ENCODE measurements at places on chromosomes 16 and 17. TPM values are rescaled to one million over a fixed set of nuclear protein-coding genes. Genes with fewer than 3 reads are reported as not detected.

Gene SOX15
- total RNA-seq = 1.0 TPM

Gene KRTAP4-1
- total RNA-seq = not detected

- H3K4me3 ChIP-seq = no peak overlapping the region
- H3K27ac ChIP-seq = no peak overlapping the region
- no peaks in the 10 kb centered on the region for H3K4me1 ChIP-seq
- no peaks in the 10 kb centered on the region for H3K36me3 ChIP-seq
- no peaks in the 10 kb centered on the region for H3K27me3 ChIP-seq
Measured at GRCh38 chr16:4976079-4976478, 17.9 kb downstream of the SEC14L5 start.

DNA sequence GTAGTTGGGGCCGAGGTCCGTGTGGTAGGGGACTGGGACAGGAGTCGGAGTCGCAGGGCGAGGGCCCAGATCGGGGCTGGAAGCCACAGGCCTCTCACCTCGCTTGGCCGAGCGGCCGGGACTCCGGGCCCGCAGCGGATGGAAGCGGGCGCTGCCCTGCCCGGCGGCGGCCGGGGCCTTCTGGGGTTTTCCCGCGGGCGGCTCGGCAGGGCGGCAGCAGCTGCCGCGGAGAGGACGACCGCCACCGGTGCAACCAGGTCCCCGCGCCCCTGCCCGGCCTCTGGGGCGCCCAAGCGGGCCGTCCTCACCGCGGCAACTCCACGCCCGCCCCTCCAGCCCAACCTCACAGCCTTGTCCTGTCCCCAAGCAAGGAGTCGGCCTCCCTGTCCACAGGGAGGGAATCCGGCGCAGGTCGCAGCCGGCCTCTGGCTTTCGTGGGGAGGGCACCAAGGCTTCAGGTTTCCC is 15.6 kb upstream of the UTP6 start:
- H3K27me3 ChIP-seq = peaks cover under 1% of the 10 kb centered on the region
- H3K4me3 ChIP-seq = no peak overlapping the region
- no peak for DNase-seq
- H3K36me3 ChIP-seq = no peaks in the 10 kb centered on the region
- no peaks in the 10 kb centered on the region for H3K4me1 ChIP-seq
- no peak overlapping the region for H3K27ac ChIP-seq

DNA sequence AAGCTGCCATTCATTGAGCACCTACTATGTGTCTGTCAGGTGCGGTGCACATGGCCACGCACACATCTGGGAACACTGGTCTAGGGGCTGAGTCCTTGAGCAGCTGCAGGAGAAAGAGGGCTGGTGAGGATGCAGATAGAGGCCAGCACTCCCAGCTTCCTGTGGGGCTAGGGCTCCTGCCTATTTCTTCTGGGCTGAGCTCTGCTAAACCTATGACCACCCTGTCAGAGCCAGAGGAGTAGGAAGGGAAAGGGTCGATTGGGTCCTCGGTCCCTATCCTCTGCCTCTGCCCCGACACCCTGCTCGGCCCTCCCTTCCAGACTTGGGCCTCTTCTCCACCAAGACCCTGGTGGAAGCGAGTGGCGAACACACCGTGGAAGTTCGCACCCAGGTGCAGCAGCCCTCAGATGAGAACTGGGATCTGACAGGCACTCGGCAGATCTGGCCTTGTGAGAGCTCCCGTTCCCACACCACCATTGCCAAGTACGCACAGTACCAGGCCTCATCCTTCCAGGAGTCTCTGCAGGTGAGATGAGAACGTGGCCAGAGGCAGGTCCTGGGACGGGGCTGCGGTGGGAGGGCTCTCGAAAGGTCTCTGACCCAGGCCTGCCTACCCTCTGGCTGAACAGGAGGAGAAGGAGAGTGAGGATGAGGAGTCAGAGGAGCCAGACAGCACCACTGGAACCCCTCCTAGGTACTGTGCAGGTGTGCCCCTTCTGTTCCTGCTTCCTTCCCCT is 4.0 kb upstream of the TMEM88 start:
- DNase-seq = no peak
- peaks cover 22% of the 10 kb centered on the region for H3K4me1 ChIP-seq

DNA sequence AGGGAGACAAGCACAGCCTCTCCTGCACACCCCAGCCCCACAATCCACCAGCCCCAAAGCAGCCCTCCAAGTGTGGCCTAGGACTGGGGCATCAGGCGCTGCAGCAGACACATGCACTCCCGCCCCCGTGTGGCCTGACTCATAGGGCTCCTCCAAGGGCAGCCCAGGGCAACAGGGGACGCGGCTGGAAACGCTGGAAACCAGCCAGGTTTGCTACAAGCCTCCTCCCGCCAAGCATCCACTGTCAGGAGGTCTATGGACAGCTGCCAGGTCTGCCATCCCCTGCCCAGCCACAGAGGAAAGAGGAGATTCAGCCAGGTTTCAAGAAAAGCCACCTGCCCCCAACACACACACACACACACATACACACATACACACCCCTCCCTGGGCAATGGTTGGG is 25.8 kb downstream of the SRCIN1 start:
- DNase-seq = no peak
- H3K4me3 ChIP-seq = no peak overlapping the region

DNA sequence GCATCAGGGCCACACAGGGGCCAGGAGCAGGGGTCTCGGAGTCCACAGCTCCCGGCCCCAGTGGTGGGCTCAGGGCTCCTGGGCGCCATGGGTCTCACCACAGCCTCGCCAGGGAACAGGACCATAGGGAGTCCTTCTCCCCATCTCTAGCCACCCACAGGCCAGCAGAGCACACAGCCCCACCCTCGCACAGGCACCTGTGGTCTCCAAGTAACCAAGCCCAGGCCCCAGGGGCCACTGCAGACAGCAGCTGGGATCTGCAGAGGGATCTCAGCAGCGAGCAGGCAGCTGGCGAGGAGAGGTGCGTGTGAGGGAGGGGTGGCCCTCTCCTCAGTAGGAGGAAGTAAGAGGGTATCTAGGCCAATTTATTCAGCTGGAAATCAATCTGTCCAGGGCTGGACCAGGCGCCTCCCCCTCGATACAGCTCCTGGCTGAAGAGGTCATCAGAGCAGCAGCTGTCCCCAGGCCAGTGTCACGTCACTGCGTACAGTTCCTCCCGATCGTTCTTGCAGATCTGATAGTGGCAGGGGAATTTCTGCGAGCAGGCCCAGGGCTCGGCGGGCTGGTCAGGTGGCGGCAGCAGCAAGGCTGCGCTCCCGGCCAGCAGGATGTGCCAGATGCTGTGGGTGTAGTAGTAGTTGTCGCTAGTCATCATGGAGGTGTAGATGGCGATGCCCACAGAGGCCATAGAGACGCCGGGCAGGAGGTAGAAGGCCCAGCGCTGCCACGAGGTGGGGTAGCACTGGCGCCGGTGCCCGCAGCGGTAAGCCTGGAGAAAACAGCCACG is 1.4 kb upstream of the MRPL28 start:
- DNase-seq = no peak
- no peak overlapping the region for H3K27ac ChIP-seq
- H3K4me1 ChIP-seq = peaks cover 26% of the 10 kb centered on the region
- no peak overlapping the region for H3K4me3 ChIP-seq
- peaks cover 32% of the 10 kb centered on the region for H3K36me3 ChIP-seq
- H3K27me3 ChIP-seq = no peaks in the 10 kb centered on the region

GRCh38 chr17:17866425-17866824 is 29.6 kb upstream of the SREBF1 start:
- peaks cover 28% of the 10 kb centered on the region for H3K36me3 ChIP-seq
- H3K27me3 ChIP-seq = no peaks in the 10 kb centered on the region
- H3K27ac ChIP-seq = no peak overlapping the region
- peaks cover 15% of the 10 kb centered on the region for H3K4me1 ChIP-seq

- H3K4me1 ChIP-seq = peaks cover 62% of the 10 kb centered on the region
- H3K27ac ChIP-seq = peak overlapping the region; percentile 3
- H3K36me3 ChIP-seq = no peaks in the 10 kb centered on the region
- no peak overlapping the region for H3K4me3 ChIP-seq
- DNase-seq = no peak
Measured at GRCh38 chr17:2398182-2398581, 2.7 kb downstream of the MNT start.
